ENCODE measurements at places on chromosomes 12 and 14.

- DNase-seq: no peak
Observed at GRCh38 chr12:89800435-89800834, 91.8 kb upstream of the ATP2B1 start.

DNA sequence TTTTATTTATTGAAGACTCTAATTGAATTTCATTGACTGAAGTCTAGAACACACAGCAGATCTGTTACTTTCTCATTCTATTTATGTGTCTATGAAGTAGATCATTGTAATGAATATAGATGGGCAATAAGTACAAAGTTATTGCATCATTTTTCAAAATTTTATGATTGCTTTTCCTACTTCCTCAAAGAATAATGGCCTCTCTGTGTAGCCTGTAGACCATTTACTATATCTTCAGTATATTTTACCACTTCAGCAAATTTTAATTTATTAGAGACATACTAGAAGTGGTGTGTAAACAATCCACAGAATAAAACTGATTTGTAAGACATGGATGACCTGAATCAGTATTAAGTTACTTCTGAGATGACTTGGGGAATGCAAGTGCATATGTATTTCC, 291.7 kb upstream of the FAR2 start:
- no peak for DNase-seq

DNA sequence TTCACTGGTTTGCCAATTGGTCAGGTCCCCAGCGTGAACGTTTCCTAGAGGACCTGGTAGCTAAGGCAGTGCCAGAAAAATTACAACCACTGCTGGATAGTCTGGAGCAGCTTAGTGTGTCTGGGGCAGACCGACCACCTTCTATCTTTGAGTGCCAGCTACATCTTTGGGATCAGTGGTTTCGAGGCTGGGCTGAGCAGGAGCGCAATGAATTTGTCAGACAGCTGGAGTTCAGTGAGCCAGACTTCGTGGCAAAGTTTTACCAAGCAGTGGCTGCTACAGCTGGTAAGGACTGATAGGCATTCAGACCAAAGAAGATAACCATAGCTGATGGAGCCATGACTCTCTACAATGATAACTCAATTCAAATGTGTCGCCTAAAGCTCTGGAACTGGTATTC, 2.5 kb downstream of the C14orf119 start:
- DNase-seq: no peak

DNA sequence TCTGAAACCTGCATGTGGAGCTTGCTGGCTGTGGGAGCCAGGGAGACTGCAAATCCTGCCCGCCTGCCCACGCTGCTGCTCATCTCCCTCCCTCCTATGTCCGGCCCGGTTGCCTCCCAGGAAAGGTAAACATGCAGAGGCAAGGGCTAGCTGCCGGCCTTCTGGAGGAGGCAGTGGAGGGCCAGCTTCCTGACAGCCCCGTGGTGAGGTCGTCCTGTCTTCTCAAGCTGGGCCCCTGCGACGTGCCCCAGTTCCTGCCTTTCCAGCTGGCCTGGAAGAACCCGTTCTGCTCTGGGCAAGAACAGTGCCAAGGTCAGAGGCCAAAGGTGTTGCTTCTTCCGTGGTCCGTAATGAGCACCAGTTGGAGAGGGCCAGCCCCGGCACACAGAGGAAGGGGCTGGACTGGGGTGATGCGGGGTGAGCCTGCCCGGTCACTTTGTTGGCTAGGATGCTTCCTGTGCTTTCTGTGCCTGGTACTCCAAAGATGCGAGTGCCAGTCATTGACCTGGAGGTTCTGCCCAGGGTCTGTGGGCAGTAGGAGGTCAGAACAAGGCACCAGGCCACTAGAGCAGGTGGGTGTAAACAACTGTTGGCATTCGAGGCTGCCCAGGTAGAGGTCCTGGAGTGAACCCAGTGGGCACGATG, 25.3 kb downstream of the TPCN1 start:
- no peak for DNase-seq

DNA sequence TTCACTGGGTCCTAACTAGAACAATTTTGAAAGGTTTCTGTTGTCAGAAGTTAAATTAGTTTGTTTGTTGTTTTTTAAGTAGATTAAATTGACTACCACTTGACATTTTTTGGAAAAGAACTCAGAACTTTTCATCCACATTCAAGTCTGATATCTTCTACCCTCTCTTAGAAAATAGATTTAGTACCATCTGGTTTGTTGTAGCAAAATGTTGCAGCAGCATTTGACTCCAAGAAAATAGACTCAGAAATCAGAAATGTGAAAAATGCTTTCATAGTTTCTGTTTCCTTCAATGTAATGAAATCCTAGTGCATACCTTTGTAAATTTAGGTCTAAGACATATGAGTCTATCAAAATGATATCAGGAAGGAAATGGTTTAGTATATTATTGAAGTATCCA, 256.3 kb upstream of the CLEC14A start:
- no peak for DNase-seq

DNA sequence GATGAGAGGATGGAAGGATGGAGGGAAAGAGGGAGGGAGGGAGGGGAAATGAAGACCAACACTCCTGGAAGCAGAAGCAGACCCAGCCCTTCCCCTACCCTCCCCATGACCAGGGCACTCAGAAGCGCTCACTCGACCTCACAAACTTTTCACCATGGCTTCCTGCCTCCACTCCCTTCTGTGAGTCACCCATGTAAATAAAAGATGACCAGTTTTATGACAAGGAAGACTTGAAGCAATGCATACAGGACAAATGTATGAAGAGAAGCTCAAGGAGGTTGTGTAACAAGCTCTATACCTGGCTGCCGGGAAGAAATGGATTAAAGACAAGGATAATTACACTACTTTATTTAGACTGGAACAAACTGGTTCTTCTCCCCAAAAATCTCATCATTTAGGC, 63.8 kb downstream of the CDC42BPB start:
- peak; percentile 66 for DNase-seq

DNA sequence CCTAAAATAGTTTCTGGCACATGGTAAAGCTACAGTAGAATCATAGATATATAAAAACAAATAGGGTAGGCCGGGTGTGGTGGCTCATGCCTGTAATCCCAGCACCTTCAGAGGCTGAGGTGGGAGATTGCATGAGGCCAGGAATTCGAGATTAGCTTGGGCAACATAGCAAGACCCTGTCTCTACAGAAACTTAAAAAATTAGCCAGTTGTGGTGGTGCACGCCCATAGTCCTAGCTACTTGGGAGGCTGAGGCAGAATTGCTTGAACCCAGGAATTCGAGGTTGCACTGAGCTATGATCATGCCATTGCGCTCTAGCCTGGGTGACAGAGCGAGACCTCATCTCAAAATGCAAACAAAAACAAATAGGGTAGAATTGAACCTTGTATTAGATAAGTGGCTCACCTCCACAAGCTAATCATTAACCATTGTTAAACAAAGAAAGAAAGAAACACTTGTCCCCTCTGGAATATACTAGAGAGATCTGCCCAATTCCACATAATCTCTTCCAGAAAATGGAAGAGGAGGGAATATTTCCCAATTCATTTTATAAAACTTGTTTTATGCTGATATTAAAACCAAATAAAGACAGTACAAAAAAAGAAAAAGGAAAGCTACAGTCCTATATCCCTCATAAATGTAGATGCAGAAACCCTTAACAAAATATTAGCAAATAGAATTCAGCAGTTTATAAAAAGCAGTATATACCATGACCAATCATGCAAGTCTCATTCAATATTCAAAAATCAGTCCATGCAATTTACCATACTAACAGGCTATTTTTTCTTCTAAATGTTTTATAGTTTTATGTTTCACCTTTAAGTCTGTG, 22.7 kb upstream of the DHRS2 start:
- no peak for DNase-seq

DNA sequence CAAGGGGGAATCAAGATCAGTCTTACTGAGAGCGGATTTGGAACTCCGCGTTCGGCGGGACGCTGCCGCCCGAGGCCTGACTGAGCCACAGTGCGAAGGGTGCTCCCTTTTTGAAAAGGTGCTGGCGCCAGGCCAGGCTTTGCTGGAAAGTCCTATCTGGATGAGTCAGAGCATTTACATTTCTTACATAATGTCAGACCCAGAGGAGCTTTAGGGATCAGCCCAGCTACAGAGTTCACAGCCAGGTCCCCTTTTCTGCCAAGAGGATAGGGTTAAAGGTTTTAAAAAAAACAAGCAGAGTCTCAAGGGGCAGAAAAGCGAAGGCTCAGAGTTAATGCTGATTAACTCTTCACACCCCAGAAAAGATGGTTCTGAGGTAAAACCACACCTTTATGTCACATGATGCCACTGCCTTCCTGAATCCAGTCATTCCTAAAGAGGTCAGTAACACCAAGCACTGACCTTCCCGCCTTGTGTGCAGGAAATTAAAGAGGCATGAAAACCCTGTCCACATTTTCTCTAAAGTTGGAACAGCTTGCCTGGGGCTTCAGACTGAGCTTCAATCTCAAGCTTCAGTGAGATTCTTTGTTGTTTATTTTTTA, 11.7 kb upstream of the FBXL14 start:
- DNase-seq: peak; percentile 61

DNA sequence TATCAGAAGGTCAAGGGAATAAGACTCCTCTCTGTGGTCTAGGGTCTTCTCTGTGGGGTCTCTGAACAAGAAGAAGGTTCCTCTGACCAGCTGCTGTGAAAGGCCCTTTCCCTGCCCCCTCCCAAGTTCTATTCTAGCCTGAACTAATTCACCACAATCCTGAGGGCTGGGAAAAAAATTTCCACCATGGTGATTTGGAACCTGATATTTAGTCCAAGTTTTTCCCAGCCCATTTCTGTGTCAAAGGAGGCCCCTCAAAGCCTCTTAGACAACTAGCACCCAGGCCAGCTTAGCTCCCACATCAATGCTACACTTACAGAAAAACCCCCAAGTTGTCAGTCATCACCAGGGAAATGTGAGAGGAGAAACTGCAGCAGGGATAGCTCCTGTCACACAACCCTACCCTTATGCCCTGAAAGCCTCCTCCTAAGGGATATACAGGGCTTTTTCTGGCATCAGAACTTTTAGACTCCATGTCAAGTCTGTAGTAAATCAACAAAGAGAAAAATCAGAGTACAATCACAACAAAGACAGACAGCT, 4.5 kb downstream of the FMNL3 start:
- DNase-seq: no peak

GRCh38 chr12:92002195-92002649, 143.4 kb downstream of the BTG1 start:
- no peak for DNase-seq

DNA sequence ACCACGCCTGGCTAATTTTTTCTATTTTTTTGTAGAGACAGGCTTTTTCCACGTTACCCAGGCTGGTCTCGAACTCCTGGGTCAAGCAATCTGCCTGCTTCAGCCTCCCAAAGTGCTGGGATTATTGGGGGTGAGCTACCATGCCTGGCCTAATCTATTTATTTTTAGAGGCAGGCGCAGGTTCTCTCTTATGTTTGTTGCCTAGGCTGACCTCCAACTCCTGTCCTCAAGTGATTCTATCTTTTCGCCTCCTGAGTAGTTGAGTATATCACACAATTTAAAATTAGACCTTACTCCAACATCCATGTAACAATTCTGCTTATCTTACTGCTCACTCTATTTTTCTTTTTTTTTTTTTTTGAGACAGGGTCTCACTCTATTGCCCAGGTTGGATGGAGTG, 6.8 kb upstream of the ACRBP start:
- DNase-seq: no peak

DNA sequence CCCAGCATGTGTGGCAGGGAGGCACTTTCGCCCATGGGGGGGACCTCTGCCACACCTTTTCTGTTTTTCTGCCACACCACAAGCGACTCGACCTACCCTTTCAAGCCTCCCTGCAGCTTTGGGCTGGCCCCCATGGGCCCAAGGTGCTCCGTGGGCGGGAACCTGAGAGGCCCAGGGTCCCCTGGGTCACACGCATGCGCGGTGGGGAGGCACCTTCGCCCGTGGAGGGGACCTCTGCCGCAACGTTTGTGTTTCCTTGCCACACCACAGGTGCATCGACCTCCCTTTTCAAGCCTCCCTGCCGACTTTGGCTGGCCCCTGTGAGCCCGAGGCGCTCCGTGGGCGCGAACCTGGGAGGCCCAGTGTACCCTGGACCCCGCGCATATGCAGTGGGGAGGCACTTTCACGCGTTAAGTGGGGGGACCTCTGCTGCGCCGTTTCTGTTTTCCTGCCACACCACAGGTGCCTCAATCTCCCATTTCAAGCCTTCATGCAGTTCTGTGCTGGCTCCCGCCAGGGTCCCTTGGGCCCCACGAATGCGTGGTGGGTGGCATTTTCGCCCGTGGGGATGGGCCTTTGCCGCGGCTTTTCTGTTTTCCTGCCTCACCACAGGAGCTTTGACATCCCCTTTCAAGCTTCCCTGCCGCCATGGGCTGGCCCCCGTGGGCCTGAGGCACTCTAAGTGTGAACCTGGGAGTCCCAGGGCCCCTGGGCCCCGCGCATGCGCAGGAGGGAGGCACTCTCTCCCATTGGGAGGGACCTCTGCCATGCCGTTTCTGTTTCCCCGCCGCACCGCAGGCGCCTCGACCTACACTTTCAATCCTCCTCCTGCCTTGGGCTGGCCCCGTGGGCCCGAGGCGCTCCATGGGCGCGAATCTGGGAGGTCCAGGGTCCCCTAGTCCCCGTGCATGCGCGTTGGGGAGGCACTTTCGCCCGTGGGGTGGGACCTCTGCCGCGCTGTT, 332.2 kb downstream of the ALG10 start:
- no peak for DNase-seq

- no peak for DNase-seq
Observed at GRCh38 chr12:7571257-7571656, 67.7 kb upstream of the CD163 start.

GRCh38 chr12:127881371-127882140, 385.4 kb upstream of the TMEM132C start:
- DNase-seq: no peak

Measured in H54 (cell line).